ENCODE measurements at places on chromosomes 2 and 18.

DNA sequence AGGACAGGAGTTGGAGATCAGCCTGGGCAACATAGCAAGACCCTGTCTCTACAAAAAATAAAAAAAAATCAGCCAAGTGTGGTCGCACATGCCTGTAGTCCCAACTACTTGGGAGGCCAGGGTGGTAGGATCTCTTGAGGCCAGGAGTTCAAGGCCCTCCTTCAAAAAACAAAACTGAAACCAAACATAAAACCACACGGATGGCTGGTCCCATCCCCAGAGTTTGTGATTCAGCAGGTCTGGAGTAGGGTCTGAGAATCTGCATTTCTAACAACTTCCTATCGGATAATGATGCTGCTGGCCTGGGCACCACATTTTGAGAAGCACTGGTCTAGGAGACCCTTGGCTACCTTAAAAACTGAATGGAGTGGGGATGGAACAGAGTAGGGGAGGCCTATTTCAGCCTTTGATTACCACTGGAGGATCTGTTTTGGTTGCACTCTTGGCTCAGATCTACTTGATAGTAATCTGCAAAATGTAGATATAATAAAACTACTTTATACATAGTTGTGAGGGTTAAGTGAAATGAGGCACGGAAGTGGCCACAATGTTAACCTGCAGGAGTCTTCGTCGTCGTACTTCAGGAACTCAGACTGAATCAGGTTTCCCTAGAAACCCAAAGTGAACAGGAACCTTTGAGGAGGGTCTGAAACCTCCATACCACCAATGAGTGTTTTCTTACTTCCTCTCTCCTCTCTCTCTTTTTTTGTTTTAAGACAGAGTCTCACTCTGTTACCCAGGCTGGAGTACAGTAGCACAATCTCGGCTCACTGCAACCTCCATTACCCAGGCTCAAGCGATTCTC lies 25.5 kb upstream of the NFE2L2 start:
- DNase-seq = no peak

GRCh38 chr18:47909484-47909883 lies 21.0 kb downstream of the SMAD2 start:
- no peak for DNase-seq

- DNase-seq = no peak
Observed at GRCh38 chr2:205510345-205510744, 172.0 kb upstream of the NRP2 start.

- no peak for DNase-seq
Observed at GRCh38 chr2:113240915-113241911, 37.5 kb downstream of the PAX8 start.

DNA sequence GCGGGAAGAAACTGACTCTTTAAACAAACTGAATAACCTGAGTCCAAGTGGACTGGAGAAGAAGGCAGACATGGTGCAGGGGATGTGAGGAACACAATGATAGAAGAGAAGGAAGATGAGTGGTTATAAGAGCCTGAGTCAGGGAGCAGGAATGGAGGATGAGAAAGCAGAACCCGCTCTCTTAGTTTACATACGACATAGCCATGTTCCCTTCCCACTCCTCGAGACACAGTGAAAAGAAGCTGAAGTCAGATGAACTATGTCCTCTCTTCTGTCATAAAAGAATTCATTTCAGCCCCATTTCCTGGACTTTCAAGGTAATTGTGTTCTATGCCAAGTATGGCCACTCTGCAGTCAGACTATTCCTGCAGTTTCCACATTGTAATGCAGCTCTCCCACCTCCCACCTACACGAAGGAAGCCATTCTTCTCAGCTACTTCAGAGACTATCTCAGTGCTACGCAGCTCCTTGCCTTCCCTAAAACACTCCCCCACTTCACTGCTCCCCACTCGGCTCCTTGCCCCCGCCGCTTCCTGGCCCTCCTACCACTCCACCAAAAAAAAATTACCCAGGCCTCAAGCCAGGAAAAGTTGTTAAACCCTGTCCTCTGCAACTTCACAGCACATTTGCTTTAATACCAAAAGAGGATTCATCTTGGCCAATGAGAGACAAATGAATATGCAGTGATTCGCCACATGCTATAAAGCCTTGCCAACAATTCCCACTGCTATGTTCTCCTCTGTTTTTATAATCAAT lies 323.4 kb upstream of the EPHA4 start:
- DNase-seq = no peak

- no peak for DNase-seq
Observed at GRCh38 chr2:113769555-113769954, 13.1 kb upstream of the SLC35F5 start.

- no peak for DNase-seq
Observed at GRCh38 chr18:72444111-72444797, 99.9 kb downstream of the CBLN2 start.

- no peak for DNase-seq
Observed at GRCh38 chr18:35875566-35875965, 96.9 kb upstream of the RMP24 start.

DNA sequence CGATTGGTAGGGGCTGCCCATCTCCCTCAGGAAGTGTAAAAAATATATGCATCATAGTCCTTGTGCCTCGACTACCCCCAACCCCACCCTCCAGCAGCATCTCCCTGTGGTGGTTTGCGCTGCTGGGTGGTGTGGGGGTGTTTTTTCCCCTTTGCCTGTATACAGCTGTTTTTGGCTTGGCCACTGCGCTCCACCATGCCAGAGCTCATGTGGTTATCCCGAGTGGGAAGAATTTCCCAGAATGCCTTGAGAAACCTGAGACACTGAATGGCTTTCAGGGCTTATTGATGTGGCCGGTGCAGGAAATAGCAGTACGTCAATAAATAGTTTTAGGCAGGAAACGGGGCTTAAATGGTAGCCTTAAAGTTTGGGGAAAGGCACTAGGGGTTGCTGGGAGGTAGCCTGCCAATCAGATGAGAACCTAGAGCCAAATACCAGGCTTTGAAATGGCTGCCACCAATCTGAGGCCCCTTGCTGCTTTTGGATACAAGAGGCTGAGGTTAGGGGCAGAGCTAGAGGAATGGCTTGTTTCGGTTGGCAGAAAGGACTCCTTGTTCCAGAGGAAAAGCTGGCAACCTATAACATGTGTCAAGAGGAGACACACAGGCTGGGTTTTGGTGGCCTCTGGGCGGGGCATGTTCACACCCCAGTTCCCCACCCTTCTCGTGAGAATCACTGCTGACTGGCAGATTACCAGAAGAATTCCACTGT lies 144.1 kb downstream of the SMAD7 start:
- DNase-seq = no peak

GRCh38 chr2:141791521-141791920 lies 339.3 kb downstream of the LRP1B start:
- DNase-seq = no peak

- DNase-seq = no peak
Observed at GRCh38 chr2:46520130-46520711, 40.9 kb downstream of the TMEM247 start.

GRCh38 chr2:70679259-70679658 lies 88.7 kb downstream of the ADD2 start:
- DNase-seq = no peak

DNA sequence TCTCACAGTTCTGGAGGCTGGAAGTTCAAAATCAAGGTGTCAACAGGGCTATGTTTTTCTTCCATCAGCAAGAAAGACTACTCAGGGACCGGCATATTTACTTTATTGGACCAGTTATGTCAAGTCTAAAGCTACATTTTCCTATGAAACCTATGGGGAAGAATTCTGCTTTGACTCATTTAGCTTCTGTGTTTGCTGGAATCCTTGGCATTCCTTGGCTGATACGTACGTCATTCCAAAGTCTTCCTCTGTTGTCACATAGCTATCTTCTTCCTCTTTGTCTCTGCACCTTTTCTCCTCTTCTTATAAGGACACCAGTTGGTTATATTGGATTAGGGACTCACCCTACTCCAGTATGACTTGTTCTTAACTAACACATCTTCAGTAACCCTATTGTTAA lies 137.4 kb upstream of the FBXO11 start:
- DNase-seq = no peak

DNA sequence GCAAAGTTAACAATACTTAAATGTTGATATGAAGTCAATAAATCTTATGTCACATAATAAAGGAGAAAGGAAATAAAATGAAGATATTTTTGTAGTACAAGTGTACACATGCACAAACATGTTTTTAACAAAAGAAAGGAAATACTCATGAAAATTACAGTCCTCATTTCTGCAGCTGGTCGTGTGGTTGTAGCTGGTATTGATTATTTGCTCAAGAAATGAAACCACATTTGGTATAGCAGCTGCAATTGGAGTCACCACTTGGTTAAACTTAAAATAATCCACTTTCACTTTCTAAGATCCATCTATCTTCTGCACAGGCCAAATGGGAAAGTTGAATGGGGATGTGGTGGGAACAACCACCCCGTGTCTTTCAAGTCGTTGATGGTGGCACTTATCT lies 580.5 kb upstream of the NRXN1 start:
- DNase-seq = no peak

DNA sequence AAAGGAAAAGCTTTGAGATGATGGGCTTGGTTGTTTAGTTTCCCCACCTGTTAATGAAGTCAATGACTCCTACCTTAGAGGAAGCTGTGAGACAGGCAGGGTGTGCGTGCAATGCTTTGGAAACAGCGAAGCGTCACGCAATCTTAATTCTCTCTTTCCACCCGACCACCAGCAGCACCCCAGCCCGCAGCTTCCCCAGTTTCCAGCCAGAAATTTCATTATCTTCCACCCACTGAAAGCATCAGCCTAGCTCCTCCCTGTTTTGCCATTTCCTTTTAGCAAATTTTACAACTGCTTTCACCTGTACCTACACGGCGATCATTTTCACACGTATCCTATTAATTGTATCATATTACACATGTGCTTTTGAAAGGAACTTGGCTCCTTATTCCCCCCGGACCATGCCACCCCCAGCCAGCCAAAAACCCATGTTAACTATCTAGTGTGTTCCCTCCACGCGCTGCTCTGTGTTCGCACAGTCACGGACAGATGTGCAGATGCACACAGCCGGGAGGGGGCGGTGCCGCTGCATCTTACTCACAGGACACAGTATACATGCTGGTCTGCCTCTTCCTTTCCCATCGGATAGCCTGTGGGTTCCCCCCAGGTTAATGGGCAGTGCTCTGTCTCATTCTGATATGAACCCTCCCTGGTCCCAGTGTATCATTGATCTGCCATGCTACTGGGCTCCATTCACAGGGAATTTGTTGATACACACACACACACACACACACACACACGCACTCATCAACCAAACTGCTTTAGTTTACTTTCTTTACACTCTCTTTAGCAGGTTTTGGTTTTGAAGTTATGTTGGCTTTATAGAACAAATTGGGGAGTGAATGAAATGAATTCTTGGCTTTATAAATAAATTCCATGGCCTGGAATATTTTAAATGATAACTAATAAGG lies 22.4 kb downstream of the CYP27C1 start:
- peak; percentile 19 for DNase-seq

GRCh38 chr18:36783792-36784191 lies 45.0 kb downstream of the TPGS2 start:
- no peak for DNase-seq

GRCh38 chr2:64586883-64587481 lies 62.9 kb downstream of the AFTPH start:
- no peak for DNase-seq

Measured in stimulated activated CD8-positive, alpha-beta memory T cell treated with anti-CD3 and anti-CD28 coated beads, Interleukin-4, amount 100 ng/mL, for 1 hour (primary cell).